ENCODE measurements at places on chromosomes 13 and 19.

- DNase-seq: no peak
Measured at GRCh38 chr19:42471554-42472249, 29.0 kb upstream of the CXCL17 start.

- no peak for DNase-seq
Measured at GRCh38 chr13:29707876-29708543, 112.5 kb upstream of the SLC7A1 start.

DNA sequence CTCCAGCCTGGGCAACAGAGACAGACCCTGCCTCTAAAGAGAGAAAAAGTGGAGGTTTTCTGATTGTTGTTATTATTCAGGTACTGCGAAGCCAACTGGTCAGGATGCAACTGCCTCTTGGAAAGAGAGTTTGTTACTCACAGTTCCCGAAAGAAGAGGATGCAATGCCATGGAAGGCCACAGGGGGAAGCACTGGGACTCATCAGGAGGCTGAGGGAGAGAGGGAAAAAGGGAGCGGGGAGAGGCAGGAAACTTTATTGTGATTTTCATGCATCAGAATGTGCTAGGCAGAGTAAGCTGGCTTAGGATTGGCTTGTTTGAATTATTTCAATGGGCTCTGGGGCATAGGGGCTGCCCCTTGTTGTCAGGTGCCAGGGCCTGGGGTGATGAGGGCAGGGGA is 27.6 kb downstream of the MYO9B start:
- DNase-seq: no peak

DNA sequence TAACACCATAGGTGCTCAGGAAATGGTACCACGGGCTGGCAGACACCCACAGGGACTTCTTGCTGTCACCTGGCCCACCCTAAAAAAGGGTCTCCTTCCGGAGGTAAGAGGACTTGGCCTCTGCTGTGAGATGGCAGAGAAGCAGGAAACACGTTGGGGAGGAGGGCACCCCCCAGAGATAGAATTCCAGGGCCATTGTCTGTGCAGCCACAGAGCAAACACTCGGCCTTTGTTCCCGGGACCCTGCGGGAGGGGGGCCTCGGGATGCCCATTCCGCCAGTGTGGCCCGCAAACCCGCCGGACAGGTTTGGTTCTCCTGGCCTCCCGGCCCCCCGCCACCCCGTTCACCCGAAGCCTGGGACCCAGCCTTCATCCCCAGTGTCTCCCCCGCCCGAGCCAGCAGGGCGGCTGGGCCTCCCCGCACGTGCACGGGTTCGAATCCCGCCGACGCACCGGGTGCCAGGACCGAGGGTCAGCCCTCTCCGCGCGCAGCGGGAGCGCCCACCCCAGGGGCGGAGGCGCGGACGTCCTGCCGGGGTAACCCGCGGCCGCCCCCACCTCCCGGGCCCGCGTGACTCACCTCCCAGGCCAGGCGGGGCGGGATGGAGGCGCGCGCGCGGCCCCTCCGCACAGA is 714 bp downstream of the PLPP2 start:
- DNase-seq: no peak

GRCh38 chr13:26382366-26382765 is 128.4 kb downstream of the CDK8 start:
- DNase-seq: no peak

DNA sequence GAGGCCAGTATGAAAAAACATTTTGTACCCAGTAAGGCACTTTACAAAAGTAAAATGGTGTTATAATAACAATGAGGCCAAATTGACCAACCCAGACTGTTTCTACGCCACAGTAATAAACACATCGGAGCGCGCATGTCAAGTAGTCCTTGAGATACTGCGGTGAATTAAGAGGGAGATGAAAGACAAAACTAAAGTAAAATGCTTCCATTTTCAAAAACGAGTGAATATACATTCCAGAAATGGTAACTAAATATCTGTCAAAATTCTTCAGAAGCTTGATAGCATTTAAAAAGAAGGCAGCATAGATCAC is 19.0 kb downstream of the N4BP2L1 start:
- DNase-seq: no peak

GRCh38 chr13:83547043-83547442 is 335.2 kb downstream of the SLITRK1 start:
- no peak for DNase-seq

GRCh38 chr19:15252398-15253018 is 20.3 kb upstream of the EPHX3 start:
- DNase-seq: peak; percentile 68

- DNase-seq: no peak
Measured at GRCh38 chr13:20492641-20493040, 33.0 kb downstream of the CRYL1 start.

- no peak for DNase-seq
Measured at GRCh38 chr19:8459095-8459494, 14.3 kb downstream of the HNRNPM start.

DNA sequence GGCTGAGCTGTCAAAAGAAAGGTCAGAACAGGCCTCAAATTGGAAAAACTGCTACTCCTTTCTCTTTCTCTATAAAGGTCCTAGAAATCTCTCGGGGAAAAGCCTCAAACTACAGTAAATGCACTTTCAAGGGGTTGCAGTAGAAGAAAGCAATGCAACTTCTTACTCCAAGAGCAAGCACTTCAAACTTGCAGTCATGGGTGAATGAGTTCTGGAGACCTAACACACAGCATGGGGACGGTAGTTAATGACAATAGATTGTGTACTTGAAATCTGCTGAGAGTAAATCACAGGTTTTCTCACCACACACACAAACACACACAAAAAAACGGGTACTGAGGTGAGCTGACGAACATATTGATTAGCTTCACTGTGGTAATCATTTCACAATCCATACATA is 11.8 kb downstream of the TUBGCP3 start:
- no peak for DNase-seq

- DNase-seq: no peak
Measured at GRCh38 chr13:87128036-87128435, 543.1 kb upstream of the SLITRK5 start.

- no peak for DNase-seq
Measured at GRCh38 chr13:106515635-106516254, 19.7 kb downstream of the EFNB2 start.

GRCh38 chr13:51919531-51919930 is 57.8 kb downstream of the CCDC70 start:
- no peak for DNase-seq

DNA sequence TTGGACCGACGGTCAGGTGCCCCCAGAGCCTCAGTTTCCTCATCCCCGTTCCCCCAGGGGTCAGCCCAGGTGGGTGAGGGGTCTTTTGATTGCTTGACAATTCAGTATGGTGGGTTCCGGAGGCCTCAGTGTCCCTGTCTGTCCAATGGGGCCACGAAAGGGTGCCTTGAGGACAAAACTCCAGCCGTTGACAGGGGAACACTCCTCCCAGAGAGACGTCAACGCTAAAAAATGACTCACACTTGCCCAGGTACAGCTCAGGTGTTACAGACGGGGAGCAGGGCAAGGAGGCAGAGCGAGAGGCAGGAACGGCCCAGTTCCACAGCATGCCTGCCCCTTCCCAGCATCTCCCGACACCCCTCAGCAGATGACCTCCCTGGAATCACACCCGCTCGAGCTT is 1.8 kb downstream of the TNFAIP8L1 start:
- DNase-seq: no peak

DNA sequence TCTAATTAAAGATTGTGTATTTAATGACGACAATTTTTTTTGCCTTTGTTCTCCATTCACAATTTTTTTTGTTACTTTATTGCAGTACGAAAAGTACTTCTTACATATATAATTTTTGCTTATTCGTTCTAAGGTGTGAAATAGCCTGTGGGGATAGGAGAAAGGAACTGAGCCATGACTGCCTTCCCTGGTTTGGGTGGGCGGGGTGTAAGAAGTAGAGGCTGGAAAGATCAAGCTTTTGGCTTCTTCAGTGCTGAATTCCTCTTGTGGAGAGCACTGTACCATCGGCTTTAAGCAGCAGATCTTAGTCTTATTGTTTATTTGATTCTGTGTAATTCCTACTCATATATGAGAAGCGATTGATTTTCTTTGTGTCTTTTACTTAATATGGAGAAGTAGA is 115.8 kb downstream of the NBEA start:
- no peak for DNase-seq

DNA sequence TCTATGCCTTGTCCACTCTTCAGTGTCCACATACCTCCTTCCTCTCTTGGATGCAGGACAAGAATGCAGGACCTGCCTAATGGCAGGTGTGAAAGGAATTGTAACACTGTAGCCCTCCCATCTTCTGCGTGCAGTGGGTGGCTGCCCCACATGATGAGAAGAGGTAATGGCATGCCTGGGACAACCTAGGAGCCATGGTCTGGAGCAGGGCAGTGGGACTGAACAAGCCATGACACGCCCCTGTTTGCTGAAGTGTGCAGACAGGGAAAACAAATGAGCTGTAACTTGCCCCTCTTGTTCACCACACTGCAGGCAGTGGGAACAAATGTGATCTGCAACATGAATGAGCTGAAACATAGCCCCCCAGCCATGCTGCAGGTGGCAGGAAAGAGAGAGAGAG is 192.2 kb downstream of the PCDH17 start:
- DNase-seq: no peak

DNA sequence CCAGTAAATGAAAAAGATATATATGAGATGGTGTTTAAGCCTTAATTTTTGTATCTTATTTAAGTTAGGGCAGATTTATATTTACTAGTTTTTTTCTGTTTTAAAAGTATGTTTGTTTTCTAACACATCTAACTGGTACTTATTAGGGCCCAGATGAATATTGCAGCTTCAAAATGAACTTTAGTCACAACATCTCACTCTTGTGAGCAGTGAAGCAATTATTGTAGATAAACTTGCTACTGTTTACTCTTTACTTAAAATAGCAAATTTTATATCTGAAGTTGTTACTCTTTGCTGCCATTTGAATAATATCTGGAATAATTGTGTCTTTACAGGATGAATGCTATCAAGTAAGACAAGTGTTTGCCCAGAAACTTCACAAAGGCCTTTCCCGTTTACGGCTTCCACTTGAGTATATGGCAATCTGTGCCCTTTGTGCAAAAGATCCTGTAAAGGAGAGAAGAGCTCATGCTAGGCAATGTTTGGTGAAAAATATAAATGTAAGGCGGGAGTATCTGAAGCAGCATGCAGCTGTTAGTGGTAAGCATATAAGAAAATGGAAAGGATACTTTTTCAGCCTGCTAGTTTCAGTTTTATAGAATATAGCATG is 166.8 kb downstream of the PDS5B start:
- DNase-seq: no peak

DNA sequence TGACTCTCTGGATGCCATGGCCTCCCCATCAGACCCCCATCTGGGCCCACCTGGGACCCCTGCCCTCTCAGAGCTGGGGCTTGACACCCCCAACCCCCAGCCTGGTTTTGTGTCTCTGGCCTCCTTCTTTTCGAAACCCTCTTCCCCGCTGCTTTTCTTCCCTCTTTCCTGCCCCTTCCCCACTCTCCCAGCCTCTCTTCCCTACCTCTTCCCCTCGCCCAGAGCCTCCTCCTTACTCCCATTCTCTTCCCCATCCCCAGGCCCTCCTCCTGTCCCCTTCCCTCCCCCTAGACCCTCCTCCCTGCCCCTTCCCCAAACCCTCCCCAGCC is 2.1 kb downstream of the TNFSF9 start:
- no peak for DNase-seq

- DNase-seq: no peak
Measured at GRCh38 chr19:48239120-48239519, 16.6 kb downstream of the CARD8 start.

- DNase-seq: peak; percentile 78
Measured at GRCh38 chr13:80131204-80131603, 209.7 kb downstream of the SPRY2 start.

GRCh38 chr19:46530636-46531035 is 35.0 kb upstream of the PNMA8B start:
- DNase-seq: no peak

GRCh38 chr19:43562226-43562697 is 13.1 kb downstream of the XRCC1 start:
- DNase-seq: no peak

- no peak for DNase-seq
Measured at GRCh38 chr19:904545-904944, 8.5 kb downstream of the R3HDM4 start.

DNA sequence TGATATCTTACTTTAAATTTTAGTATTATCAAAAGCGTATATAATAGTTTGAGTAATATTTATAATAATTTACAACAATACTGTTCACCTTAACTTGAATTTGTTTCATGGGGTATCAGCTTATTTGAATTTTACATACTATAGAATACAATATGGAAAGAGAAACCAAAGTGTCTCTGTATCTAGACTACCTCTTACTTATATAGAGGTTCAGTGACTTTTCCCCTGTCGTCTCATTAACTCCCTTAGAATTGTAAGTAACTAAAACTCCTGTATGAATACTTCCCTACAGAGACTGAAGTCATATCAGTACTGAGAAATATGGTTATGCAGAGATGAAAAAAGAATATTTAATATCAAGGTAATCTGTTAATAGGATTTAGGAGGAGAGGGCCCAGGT is 26.8 kb downstream of the COG6 start:
- no peak for DNase-seq

DNA sequence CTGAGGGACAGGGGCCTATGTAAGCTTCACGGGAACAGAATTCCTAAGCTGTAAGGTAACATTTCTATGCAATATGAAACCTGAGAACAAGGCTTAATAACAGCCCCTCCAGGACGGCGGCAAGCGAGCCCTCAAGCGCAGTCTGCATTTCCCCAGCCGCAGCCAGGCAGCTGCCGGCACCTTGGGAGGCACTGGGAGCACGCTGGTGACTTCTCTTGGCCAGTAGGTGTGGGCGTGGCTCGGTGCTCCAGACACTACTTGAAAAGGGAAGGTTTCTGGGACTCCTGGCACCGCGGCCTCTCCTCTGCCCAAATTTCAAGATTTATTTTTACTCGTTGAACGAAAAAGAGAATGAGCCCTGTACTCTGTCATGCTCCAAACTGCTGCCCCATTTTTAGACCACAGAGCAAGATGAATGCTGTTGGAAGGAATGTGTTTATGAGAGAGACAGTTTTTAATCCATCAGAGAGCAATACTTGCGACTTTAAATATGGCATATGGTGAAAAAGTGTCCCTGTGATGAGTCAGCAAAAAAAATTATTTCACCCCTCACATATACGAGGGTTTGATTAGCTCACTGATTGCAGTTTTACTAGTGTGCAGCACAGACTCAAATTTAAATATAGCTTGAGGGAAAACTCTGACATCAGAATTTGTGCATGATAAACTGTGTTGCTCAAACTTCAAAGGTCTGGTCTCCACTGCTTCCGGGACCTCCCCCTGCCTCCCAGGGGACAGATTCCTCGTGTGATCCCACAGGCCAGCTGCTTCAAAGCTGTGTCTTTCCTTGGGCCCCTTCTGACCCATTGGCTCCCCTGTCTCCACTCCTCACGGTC is 81.2 kb downstream of the COL4A2 start:
- DNase-seq: peak; percentile 63

DNA sequence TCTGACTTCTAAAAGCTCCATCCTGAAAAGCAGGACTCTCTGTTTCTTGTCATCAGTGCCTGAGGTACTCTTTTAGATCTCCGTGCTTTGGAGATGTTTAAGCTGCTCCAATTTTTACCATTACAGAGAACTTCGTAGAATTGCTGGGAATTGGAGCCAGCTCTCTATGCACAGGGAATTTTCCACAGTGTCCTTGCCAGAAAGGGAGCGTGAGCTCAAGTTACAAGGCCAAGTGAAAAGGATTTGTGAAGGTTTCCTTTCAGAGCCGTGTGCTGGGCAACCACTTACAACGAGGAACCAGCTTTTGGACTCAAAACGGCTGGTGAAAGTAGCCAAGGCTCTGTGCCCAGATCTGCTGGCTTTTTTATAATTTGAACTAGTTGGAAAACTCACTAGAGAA is 82.6 kb downstream of the NUFIP1 start:
- DNase-seq: peak; percentile 93

- peak; percentile 76 for DNase-seq
Measured at GRCh38 chr19:3458229-3459088, 21.9 kb downstream of the SMIM24 start.
